Occipital lobe (tissue), 3 donors: ENCODE measurements at places on chromosomes 16 and 17.

DNA sequence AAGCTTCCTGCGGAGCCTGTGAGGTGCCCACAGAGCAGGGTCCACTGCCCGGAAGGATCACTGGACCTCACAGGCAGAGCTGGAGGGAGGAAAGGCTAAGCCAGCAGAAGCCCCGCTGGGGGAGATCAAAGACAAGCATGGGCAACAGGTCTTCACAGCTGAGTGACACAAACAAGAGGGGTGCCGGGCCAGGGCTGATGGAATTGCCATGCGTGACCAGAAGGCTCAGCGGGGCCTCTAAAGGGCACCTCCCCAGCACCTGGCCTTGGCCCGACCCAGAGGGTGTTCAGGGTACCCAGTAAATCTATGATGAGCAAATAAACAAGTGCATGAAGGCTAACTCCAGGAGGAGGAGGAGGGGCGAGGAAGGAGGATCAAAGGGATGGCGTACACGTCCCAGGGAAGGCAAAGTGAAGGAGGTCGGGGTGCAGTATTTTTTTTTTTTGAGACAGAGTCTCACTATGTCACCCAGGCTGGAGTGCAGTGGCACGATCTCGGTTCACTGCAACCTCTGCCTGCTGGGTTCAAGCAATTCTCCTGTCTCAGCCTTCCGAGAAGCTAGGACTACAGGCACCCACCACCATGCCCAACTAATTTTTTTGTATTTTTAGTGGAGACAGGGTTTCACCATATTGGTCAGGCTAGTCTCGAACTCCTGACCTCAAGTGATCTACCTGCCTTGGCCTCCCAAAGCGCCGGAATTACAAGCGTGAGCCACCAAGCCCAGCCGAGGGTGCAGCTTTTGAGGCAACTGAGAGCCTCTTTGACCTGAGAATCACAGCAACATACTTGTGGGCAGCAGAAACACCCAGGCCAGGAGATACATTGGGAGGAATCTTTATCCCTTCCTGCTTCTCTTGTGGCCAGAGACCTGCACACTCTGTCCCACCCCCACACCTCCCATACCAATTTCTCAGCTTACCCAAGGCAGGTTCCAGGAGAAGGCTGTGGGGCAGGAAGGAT is 16.1 kb upstream of the EXOC7 start:
- DNase-seq, result no peak

GRCh38 chr17:36086791-36087190 is 3.2 kb downstream of the CCL3 start:
- no peak for DNase-seq

- DNase-seq, result no peak
These were observed 96.1 kb downstream of the C17orf67 start for GRCh38 chr17:56737421-56738161.

DNA sequence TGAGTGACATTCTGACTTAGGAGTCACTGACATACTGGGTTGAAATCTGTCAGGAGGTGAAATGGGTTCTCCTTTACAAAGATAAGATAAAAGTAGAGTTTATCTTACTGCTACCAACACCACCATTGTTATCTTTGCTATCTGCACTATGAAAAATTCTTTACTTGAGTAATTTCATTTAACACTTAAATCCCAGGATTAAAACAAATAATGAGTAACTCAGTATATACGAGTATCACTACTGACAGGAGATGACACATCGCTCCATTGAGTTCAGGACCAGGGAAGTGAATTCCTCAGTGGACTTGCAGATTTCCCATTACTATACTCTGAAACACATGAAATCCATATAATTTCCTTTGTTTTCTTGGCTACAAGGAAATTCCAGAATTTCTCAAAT is 242.1 kb upstream of the NLRP1 start:
- no peak for DNase-seq

DNA sequence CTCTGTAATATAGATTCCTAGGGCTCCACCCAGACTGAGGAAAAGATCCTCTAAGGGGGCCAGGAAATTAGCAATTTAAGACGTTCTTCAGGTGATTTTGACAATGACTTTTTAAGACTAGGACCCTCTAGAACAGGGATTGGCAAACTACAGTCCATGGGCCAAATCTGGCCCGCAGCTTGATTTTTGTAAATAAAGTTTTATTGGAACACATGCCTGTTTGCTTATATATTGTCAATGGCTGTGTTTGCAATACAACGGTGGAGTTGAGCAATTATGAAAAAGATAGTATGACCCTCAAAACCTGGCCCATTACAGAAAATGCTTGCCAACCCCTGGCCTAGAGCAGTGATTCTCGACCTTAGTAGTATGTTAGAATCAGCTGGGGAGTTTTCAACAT is 181.9 kb downstream of the SOX9 start:
- no peak for DNase-seq

DNA sequence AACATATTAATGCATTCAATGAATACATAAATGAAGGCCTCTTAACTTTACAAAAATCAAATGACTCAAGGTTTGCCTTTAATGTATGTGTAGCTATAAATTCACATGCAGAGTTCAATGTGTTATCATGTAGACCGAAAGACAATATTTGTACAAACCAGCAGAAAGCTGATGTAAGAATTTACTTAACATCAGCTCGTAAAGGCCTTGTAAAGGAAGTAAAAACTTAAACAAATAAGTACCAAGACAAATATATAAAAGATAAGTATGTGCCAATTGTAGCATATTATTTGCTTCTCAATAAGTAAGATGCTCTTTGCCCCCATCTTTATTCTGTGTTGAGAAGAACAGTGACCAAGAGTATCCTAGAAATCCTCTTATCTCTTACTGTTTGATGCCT is 105.7 kb downstream of the SYCE1L start:
- DNase-seq, result no peak

DNA sequence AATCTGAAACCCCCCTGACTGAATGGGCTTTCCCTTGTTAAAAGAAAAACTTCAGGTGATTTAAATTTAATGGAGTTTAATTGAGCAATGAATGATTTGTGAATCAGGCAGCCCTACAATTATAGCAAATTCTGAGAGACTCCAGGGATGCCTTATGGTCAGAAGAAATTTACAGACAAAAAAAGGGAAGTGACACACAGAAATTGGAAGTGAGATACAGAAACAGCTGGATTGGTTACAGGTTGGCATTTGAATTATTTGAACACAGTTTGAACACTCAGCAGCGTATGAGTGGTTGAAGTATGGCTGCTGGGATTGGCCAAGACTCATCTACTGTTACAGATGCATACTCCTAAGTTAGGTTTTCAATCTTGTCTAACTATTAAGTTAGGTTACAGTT is 19.0 kb upstream of the CPHXL start:
- DNase-seq, result no peak

- DNase-seq, result no peak
These were observed 101.2 kb downstream of the YPEL2 start for GRCh38 chr17:59432657-59433056.

GRCh38 chr16:78962457-78962929 is 638.0 kb downstream of the MAF start:
- DNase-seq, result no peak

DNA sequence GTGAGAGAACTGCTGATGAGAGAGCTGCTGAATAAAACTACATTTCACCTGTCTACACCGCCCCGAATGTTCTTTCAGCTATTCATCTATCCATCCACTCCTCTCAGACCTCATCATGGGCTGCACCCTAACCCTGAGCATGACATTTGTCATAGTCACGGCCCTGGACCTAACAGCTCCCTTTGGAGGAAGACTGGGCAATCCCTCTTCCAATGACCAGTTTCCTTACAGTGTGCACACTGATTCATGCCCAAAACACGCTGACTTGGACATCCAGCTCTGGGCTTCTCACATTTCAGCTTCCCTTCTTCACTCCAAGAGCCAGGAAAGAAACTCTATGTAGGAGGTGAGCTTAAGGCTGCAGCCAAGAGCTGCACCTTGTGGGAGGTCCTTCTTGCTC is 41.8 kb upstream of the ARL4D start:
- no peak for DNase-seq

DNA sequence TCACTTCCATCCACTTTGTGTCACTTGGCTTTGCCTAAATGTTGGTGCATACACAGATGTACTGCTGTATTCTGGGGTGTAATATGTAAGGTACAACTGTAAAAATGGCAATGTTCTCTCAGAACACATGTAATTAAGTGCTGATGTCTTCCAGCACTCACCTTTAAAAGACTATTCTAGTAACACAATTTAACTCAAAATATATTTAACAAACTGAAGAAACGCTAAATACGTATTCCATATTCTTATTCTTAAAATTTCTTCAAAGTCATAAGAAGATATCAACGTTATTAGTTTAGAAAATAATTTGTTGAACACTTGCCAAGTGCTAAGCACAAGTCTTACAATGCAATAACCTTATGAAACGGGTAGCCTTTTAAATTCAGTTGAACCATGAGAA is 3.6 kb downstream of the CMC2 start:
- DNase-seq, result no peak

DNA sequence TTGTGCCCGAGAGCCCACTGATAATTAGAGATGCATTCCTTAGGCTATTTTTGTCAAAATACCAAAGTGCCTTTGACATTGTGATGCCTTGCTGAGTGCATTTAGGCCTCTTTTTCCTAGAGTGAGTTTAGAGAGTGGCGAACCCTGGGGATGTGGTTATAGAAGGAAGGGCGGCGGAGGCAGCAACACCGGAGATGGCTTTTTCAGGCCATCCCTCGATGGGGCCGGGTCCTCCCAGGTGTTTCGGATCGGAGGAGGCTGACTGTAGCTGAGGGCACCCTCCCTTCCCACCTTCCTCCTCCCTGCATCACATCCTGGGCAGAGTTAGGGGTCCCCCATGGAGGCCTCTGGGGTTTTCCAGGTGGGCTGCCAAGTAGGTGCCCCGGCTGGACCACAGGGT is 6.6 kb upstream of the SNAI3 start:
- DNase-seq, result no peak

DNA sequence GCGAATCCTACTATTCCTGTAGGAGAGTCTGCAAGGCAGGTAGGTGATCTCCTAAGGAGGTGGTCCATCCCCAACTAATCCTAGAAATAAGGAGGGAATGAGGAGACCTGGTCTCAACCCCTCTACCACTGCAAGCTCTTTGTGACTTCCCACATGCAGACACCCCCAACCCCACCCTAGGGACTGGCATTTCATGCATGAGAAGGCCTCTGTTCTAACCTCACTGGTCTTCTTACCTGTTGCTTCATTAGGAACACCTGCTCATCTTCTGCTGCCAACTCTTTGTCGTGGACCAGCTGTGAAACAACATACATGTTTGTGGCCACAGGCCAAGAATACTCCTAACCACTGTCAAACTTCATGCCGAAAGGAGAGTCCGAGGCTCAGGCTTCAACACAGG is 22.6 kb downstream of the DYNC1LI2 start:
- DNase-seq, result no peak

DNA sequence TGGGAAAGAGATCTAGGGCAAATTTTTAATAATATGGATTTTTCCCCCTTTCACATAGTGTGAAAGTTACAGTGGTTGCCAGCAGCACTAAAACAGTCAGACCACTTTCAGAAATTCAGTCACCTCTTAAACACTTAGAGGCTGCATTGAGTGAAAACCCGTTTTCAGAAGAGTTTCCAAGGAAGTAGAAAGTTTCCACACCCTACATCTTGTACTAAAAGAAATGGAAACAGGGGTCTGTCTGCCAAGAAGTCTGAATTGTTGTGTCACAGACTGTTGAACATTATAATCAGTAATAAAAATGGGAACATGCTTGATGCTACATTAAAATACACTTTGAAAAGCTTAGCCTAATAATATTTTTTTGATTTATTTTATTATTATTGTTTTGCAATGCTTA is 278.9 kb upstream of the KCNJ16 start:
- no peak for DNase-seq

GRCh38 chr17:58094118-58094517 is 10.9 kb downstream of the DYNLL2 start:
- DNase-seq, result no peak

DNA sequence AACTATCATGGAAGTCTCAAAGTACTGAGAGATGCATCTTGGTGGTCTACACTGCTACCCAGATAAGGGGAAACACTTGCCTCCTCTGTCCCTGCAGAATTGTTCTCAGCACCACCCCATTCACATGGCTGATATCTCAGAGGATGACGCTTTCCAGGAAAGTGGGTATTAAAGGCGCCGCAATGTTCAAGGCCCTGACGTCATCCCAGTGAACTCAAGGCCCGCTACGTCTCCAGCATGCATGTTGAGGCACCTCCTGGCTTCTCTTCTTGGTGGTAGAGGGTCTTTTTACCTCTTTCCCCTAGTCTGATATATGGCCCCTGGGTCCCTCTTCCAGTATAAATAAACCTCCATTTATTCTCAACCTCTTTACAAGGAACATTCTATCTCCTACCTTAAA is 1.0 kb downstream of the OR1A1 start:
- no peak for DNase-seq

DNA sequence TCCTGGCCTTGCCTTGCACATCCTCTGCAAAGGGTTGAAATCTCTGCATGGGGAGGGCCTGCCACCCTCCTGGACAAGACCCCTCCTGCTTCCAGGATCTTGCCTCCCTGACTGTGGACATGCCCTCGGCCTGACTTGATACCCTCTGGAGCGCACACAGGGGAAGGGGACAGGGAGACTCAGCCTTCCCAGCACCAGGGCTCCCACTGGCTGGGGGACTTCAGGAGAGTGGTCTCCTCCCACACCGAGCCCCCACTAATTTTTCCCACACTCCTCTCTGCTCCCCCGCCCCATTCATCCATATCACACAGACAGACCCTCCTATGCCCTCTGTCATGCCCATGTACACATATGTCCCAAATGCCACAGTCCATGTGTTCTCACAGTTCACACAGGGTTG is 14.3 kb downstream of the SGCA start:
- DNase-seq, result no peak

DNA sequence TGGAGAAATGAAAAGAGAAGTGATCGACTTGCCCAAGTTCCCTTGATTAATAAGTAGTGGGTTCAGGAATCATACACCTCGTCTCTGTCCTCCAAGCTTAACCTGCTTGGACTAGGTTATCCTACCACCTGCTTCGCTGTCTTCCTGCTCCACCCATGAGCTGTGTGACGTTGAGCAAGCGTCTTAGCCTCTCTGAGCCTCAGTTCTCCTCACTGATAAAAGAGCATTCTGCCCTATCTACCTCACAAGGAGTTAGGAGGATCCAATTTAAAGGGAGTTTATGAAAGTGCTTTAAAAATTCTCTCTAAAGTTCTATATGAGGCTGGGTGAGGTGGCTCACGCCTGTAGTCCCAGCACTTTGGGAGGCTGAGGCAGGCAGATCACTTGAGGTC is 9.5 kb upstream of the BHLHA9 start:
- DNase-seq, result no peak

GRCh38 chr17:4693416-4693815 is 10.5 kb downstream of the PELP1 start:
- DNase-seq, result no peak
